ENCODE measurements at places on chromosomes 7 and 10.
A peak's percentile ranks its signal among the peaks of the same experiment; 100 is the strongest.

- no peak for DNase-seq
These were observed 478.4 kb downstream of the ARL4A start for GRCh38 chr7:13165854-13166253.

GRCh38 chr10:43305876-43306275 lies 39.0 kb upstream of the RASGEF1A start:
- DNase-seq = peak; percentile 27

- no peak for DNase-seq
These were observed 229.1 kb upstream of the AKR1E2 start for GRCh38 chr10:4596951-4597350.

DNA sequence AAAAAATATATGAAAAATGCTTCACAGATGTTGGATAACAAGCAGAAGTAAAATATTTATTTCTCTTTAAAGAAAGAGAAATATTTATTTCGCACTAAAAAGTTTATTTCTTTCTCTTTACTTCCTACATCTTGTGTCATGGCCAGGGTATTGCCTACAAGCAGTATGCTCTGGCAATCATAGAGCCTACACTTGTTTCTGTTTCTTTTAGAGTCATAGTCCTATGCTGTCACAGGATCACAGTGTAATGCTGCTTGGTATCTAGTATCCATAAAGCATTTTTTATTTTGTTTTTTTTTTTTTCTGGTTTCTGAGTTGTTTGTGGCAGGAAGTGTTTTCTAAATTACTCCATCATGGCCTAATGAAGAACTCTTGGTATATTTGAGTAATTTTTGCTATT lies 116.0 kb downstream of the ATRNL1 start:
- DNase-seq = no peak

GRCh38 chr7:45889367-45890067 lies 1.2 kb downstream of the IGFBP1 start:
- no peak for DNase-seq

- DNase-seq = no peak
These were observed 23.3 kb upstream of the KIAA1549 start for GRCh38 chr7:139004321-139005090.

- DNase-seq = no peak
These were observed 175.0 kb downstream of the CFTR start for GRCh38 chr7:117654780-117655179.

GRCh38 chr7:92527300-92528187 lies 776 bp downstream of the PEX1 start:
- peak; percentile 44 for DNase-seq

GRCh38 chr10:109784236-109784635 lies 139.1 kb downstream of the XPNPEP1 start:
- no peak for DNase-seq

GRCh38 chr10:11284291-11285085 lies 266.8 kb downstream of the CELF2 start:
- no peak for DNase-seq

GRCh38 chr10:78442836-78443550 lies 409.3 kb downstream of the RPS24 start:
- DNase-seq = no peak

DNA sequence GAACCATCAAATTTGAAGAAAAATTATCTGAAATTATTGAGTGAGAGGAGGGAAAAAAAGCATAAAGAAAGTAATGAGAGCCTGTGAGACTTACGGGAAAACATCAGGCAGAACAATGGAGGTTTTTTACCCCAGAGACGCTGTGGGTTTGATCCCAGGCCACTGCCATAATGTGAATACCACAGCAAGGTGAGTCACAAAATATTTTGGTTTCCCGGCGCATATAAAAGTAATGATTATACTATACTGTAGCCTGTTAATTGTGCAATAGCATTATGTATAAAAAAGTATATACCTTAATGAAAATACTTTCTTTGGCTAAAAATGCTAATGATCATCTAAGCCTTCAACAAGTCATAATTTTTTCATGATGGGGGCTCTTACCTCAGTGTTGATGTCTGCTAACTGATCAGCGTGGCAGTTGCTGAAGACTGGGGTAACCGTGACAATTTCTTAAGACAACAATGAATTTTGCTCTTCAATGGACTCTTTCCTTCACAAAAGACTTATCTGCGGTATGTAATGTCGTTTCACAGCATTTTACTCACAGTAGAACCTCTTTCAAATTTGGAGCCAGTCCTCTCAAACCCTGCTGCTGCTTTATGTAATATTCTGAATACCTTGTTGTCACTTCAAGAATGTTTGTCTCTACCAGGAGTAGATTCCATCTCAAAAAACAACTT lies 97.0 kb upstream of the FAM20C start:
- DNase-seq = no peak

- DNase-seq = no peak
These were observed 123.2 kb upstream of the CACNA2D1 start for GRCh38 chr7:82566752-82567151.

DNA sequence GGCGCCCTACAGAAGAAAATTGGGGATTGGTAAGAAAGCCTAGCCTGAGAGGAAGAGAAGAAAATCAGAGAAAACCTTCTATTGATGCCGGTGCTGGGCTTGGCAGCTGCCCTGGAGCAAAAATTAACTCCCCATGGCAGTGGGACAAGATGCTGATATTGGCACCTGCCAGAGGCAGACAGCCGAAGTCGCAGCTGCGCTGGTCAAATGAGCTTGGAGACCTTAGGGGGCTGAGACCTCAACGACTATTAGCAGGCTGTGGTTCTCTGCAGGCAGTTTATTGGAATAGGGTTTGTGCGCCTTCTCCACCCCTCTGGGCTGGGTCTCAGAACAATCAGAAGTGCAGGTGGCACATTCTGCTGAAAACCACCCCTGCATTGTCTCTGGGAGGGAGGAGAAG lies 213.7 kb downstream of the GFRA1 start:
- DNase-seq = no peak

DNA sequence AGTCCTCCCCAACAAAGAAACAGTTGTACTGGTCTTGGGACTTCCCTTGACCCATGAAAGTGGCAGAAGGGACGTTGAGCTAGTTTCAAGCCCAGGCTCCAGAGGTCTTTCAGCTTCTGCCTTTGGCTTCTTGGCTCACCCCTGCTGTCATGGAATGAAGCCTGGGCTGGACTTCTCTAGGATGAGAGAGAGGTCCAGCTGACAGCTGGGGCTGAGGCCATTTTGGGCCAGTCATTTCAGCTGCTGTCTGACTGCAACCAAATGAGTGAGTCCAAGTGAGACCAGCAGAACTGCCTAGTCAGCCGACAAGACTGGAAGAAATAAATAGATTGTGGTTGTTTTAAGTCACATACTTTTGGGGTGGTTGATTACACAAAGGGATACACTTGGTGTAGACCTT lies 76.6 kb downstream of the TMEM178B start:
- DNase-seq = no peak

DNA sequence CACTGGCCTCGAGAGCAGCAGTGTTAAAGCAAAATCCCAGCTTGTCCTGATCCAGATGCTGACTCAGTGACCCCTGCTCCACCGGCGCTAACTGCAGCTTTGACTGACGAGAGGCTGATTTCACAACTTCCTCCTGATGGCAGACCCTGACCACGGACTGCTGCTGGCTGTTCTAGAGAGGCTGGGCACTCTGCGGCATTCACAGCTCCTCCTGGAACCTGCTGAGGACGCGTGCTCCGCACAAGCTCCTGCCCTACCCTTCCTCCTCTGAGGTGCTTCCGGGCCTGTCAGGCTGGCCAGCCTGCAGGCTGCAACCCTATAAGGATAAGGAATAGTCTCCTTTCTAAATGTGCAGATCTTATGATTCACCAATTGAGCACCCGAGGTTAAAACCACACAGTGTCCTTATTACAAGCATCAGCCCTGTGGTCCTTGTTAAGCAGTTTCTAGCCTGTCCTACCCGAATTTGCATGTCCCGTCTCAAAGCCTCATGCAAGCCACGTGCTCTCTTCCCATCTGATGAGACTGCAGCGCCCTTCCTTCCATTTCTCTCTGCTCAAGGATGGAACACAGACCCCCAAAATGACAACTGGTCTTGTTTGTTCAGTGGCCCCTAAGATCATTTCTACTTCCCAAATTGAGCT lies 35.5 kb upstream of the NCAPG2 start:
- DNase-seq = peak; percentile 47

- peak; percentile 69 for DNase-seq
These were observed 67.5 kb downstream of the ATXN7L1 start for GRCh38 chr7:105808703-105809590.

- no peak for DNase-seq
These were observed 18.0 kb downstream of the CNNM2 start for GRCh38 chr10:102935939-102936605.
